ENCODE measurements at places on chromosomes 13 and 19.

- DNase-seq: no peak
Measured at GRCh38 chr19:18896421-18896841, 473 bp upstream of the CERS1 start.

DNA sequence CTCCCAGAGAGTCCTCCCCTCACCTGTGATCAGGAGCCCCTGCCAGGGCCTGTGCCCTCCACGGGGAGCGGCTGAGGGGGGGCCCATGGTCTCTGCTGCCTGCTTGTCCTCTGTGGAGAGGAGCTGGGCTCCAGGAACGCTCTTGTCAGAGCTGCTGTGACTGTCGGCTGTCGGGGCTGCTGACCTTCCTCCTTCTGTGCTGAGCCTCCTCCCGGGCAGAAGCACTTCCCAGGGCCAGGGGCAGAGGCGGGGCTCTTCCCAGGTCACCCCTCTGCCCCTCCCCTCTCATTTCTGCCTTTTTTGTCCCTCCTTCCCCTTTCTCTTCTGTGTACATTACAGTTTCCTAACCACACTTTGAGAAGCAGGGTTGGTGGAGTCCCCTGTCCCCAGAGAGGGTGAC is at the start of gene CEACAM4:
TSS of gene CEACAM4 (minus strand) at position 198 of the 400 bp plus-strand sequence. CDS start at position 87, 111 bp downstream.
- DNase-seq: no peak

- DNase-seq: no peak
Measured at GRCh38 chr19:17796013-17796837, 1.3 kb downstream of the B3GNT3 start.

- DNase-seq: no peak
Measured at GRCh38 chr13:113062691-113063090, 42.9 kb upstream of the F7 start.

DNA sequence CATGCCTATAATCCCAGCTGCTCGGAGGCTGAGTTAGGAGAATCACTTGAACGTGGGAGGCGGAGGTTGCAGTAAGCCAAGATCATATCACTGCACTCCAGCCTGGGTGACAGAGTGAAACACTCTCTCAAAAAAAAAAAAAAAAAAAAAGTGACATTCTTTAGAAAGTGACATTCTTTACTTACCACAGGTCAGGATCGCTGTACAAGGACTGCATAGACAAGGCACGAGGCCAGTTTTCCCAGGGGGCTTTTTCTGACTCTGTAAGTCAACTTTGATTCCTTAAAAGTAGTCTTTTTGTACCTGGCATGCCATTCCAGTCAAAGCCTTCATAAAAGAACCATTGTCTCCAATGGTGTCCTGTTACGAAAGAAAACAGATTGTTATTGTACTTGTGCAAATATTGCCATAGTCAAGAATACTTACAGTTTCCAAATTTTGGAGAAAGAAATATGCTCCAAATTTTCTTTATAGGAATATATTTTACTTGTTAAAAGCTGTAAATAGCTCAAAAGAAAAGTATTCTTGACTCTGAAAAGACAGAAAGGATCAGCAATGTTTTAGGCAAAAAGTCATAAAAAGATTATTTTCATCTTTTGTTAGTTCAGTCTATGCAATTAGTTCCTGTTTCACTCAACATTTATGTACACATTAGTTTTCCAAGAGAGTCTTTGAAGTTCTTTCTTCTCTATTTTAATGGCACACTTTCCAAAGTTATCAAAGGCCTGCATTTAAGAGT is 39.3 kb downstream of the CEACAM1 start:
- DNase-seq: no peak

DNA sequence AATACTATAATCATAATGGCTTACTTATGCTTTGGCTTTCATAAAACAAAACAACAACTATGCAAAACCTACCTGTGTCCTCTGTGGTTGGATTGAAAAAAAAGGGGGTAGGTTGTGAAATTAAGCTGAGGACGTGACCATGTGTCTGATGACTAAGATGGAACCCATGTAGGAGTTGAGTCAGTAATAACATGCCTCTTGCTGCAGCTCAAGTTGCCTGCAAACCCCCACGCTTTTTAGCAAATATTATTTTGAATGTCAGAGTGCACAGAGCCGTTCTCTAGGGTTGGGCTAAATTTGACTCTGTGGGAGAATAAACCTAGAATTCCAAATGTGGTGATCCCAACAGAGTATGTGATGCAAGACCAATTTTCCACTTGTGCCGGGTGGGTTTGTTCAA is 209.3 kb downstream of the KCNRG start:
- no peak for DNase-seq

DNA sequence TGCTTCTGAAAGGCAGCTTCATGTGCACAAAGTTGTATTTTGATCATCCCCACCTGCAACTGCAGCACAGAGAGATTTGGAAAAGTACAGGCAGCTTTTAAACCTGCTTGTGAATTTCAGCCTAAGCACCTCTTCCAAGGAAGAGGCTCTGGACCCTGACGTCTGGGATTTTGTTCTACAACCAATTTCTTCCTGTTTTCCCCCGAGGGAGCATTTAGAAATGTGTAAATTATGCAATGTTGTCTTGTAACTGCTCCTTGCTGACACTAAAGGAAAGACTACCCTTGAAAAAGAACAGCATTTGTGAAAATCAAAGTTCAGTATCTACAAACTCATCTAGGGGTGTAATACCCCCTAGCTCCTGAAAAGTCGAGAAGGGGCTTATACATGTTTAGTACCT is 15.4 kb downstream of the MED26 start:
- DNase-seq: no peak

DNA sequence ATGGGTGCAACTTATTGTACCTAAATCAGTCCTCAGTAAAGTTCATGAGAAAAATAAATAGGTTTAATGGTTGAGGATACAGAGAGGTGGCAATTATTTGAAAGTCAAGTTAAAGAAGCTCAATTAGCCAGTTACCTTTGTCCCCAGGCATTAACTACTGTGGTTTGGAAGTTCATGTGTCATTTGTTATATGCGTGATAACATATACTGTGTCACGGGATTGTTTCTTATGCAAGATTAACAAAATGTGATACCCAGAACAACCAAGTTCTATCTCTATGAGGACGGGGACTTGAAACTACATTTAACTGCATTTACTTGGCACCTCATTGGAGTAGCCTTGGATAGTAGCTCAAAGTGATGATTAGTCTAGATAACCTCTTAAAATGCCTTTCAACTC is 13.9 kb upstream of the KATNAL1 start:
- DNase-seq: no peak

DNA sequence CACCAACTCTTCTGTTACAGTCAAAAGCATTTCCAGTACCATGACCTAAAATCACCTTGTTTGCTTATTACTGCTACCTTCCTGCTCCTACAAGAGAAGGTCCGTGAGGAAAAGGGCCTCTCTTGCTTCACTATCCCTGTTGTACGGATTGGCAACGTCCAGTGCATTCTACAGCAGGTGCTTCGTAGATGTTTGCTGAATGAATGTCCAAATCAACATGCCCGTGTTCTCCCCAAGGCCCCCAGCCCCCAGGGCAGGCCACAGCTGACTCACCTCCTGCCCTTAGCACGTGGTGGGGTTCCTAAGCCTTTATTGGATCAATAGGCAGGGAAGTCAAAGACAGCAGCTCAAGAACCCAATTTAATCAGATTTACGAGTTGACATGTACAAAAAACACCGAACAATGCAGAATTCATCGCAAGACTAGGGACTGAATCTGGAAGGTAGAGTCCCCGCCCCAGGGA is 5.5 kb upstream of the NAPA start:
- no peak for DNase-seq

GRCh38 chr13:39189778-39190177 is 151.5 kb downstream of the NHLRC3 start:
- no peak for DNase-seq

DNA sequence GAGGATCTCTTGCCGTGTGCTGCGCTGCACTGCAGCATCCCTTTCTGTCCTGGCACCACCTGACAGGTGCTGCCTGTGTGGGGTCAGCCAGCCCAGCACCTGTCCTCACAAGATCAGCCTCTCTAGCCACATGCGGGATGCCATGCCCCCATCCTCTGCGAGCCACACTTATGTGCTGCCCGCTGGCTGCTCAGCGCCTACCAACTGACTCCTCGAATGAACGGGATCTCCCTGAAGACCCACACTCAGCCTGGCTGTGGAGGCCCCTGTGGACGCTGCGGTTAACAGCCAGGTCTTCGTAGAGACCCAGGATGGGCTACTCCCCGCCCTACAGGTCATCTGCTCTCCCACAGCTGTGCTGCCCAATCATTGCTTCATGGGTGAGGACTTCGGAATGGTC is 106.1 kb downstream of the DOCK9 start:
- no peak for DNase-seq

DNA sequence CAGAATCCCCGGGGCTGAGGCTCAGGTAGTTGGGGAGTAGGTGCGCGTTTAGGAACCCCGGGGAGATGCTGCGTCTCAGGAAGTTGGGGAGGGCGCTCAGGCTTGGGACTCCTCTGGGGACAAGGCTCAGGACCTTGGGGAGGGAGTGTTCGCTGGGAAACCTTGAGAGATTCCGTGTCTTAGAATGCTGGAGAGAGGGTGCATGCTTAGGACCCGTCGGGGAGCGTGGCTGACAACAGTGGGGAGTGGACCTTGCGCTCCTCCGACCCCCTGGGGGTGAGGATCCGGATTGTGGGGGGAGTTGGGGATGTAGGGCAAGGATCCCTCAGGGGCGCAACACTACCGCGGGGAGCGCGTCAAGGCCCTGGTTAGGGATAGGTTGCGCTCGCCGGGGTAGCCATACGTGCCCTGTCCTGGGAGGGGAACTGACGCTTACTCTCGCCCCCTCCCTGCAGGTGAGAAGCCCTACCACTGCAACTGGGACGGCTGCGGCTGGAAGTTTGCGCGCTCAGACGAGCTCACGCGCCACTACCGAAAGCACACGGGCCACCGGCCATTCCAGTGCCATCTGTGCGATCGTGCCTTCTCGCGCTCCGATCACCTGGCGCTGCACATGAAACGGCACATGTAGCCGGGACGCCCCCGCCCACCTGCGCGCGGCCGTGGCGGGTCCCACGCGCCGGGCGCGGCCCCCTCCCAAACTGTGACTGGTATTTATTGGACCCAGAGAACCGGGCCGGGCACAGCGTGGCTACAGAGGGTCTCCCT is 2.0 kb downstream of the KLF2 start:
- DNase-seq: peak; percentile 19

DNA sequence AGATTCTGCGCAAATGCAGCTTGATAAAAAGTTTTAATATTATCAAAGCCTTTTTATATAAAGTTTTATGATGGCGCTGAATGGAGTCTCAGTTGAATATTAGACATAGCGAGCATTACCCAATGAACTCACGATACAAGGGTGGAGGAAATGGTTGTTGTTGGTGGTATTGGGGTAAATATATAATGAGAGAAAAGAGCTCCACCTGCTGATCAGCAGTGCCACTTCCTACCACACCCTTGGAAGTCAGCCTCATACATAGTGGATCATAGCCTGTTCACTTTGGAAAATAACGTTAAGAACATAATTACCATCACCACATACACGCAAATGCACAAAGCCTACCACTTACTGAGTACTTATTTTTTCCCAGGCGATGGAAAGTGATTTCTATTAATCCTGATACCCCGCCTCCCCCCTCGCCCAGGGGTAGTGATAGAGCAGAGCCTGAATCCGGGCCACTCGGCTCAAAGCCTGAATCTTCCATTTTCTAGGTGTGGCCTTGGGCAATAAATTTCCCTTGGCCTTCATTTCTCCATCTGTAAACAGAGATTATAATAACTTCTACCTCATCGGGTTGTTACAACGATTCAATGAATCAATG is 358.3 kb downstream of the KLF5 start:
- no peak for DNase-seq

GRCh38 chr13:48161530-48162179 is 66.8 kb upstream of the MED4 start:
- no peak for DNase-seq

GRCh38 chr13:29591310-29591709 is 4.2 kb downstream of the SLC7A1 start:
- DNase-seq: no peak

GRCh38 chr13:51785712-51786424 is 18.1 kb downstream of the DHRS12 start:
- DNase-seq: no peak

DNA sequence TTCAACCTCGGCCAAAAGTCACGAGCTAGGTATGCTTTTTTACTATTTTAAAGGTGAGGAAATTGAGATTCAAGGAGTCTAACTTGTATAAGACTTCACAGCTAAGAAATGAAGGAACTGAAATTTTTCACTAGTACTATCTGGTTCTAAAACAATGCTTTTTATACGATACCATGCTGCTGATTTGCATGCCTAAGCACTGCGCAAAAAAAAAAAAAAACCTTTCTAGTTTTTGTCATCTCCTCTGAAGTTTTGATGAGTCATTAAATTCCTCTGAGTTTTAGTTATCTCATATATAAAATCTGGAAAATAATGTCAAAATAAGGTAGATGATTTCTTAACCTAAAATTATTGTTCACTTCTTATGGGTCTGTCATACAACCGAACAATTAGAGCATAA is 28.0 kb upstream of the UFM1 start:
- no peak for DNase-seq

GRCh38 chr13:98722958-98723357 is 29.5 kb downstream of the SLC15A1 start:
- DNase-seq: no peak

DNA sequence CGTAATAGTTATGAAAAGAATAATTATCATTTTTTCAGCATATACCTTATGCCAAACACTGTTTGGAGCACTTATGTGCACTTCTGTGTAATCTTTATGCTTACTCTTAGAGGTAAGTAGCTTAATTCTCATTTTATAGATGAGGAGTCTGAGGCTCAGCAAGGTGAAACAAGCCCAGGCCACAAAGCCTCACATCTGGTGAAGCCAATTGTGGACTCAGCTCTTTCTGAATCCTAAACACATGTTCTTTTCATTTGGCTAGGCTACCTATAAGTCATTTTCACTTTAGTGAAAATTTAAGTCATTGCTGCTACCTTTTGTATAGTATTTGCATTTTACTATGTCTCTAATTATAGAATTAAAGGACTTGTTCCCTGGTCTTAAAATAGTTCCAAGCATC is 84.0 kb downstream of the CYSLTR2 start:
- DNase-seq: no peak

- DNase-seq: no peak
Measured at GRCh38 chr19:58409010-58409790, 751 bp downstream of the ZNF584 start.

- no peak for DNase-seq
Measured at GRCh38 chr19:45489216-45489855, 7.5 kb downstream of the RTN2 start.

- DNase-seq: no peak
Measured at GRCh38 chr19:5394551-5395505, 54.2 kb upstream of the PTPRS start.

DNA sequence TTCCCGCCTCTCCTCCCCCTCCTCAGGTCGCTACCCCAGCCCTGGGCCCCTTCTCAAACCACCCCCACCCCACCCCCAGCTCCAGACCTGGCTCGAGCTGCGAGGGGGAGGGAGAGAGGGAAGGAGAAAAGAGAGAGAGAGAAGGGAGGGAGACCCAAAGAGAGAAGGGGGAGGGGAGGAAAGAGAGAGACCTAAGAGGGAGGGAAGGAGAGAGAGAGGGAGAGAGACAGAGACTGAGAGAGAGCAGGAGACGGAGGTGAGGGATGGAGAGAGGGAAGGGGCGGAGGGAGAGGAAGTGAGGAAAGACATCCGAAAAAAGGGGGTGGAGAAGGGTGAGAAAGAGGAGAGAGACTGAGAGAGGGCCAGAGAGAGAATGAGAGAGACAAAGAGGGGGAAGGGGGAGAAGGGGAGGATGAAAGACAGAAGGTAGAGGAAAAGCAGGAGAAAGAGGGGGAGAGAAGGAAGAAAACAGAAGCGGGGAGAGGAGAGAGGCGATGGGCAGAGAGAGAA is 2.0 kb upstream of the SPACA6 start:
- DNase-seq: no peak

GRCh38 chr13:51958217-51958547 is 53.1 kb downstream of the ATP7B start:
- DNase-seq: no peak

GRCh38 chr19:47681936-47682335 is 31.3 kb upstream of the EHD2 start:
- no peak for DNase-seq
